NCI-H748 treated with DMSO at 0.1 percent for 48 hours (cell line): ENCODE measurements at places on chromosomes 13 and 19.

DNA sequence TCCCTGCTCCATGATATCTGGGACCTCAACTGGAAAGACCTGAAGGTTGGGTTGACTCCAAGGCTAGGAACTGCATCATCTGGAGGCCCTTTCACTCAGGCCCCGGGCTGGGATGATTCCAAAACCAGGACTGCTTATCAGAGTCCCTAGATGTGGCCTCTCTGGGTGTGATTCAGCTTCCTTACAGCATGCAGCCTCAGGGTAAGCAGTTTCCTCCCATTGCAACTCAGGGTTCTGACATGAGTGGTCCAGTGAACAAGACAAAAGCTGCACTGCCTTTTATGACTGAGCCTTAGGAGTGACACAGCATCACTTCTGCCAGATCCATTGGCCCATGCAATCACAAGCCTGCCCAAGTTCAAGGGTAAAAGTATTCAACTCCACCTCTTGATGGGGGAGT lies 502.8 kb downstream of the COG6 start:
- DNase-seq: no peak

- DNase-seq: no peak
Observed at GRCh38 chr13:46739447-46740098, 57.4 kb downstream of the ESD start.

DNA sequence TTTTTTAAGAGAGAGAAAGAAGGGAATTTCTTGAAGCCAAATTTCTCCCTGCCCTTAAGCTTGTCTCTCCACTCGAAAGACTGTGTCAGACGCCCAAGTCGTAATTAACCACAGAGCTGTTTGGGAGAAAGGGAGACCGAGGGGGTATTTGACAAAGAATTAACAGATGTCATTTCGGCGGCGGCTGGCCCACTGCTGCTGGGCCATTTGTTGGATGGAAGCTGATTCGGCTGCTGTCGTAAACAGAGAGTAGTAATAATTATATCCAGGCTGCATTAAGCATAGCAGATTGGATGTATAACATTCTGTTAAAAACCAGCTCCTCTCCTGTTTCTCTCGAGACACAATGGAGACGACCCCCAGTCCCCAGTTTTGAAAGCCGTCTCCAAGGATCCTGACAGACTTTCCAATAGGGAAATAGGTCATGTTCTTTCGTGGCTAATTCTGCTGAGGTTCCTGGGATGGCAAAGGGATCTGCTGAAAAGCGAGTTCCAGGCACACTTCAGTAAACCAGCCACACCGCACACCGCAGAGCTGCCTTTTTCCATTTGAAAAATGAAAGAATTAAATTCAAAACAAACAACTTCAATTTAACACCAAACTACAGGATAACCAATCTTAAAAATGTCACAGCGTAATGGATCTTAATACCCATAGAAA lies 71.5 kb downstream of the KCTD15 start:
- no peak for DNase-seq

GRCh38 chr19:1884719-1885334 lies 469 bp downstream of the ABHD17A start:
- DNase-seq: no peak

DNA sequence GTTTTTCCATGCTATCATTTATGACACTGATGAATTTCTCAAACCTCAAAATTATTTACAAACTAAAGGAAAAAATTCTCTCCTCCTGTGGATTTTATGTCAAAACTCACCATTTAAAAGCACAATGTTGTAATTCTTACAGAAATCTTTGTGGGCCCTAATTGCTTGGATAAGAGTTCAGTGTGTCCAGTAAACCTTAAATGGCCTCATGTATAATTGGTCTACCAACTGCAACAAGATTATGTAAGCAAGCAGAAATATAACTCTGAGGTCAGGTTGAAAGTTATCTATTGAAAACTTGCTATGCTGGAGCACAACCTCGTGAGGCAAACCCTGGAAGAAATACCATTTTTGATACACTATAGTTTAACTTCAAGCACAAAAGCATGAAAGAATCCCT lies 22.0 kb downstream of the VWA8 start:
- DNase-seq: no peak

- DNase-seq: no peak
Observed at GRCh38 chr19:28687296-28687695, 525.7 kb downstream of the UQCRFS1 start.

DNA sequence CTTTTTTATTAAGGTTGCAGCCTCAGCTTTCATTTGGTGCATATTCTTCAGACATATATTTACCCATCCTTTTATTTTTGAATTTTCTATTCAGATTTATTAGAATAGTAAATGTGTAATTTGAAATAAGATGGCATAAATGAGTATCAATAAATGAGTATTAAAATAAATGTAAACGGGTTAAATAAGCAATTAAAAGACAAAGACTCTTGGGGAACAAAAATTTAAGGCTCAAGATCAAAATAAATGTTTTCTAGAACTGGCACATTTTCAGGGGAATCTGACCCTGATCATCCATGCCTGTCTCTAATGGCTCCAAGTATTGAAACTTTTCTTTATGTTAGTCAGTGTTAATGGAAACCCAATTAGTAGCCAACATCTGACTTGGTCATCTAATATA lies 3.0 kb downstream of the OR10H3 start:
- no peak for DNase-seq

GRCh38 chr19:1063909-1064660 lies 2.9 kb upstream of the ARHGAP45 start:
- no peak for DNase-seq

- peak; percentile 31 for DNase-seq
Observed at GRCh38 chr19:6737873-6738786, 750 bp upstream of the GPR108 start.

- DNase-seq: no peak
Observed at GRCh38 chr13:60788156-60788829, 391.3 kb downstream of the TDRD3 start.

DNA sequence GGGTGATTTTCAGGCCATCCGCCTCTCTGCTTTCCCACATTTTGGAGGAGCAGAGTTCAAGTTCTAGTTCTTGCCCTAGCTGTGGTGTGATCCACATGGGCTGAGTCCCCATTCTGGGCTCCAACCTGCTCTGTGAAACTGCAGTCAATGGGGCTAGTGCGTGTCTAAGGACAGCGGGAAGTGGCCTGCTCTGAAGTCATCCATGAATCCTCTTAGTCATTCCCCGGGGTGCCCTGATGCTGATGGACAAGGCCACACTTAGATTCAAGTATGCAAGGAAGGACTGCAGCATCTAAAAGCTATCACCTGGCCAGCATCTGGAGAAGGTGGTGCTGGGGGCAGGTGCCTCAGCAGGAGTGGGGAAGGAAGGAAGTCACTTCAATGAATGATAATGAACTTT lies 94.6 kb downstream of the TSHZ3 start:
- DNase-seq: no peak

GRCh38 chr19:38033658-38034491 lies 126.9 kb downstream of the SIPA1L3 start:
- no peak for DNase-seq

- DNase-seq: no peak
Observed at GRCh38 chr19:18443831-18444230, 5.9 kb upstream of the ISYNA1 start.

GRCh38 chr13:66077132-66077689 lies 1152.9 kb downstream of the PCDH9 start:
- DNase-seq: no peak

GRCh38 chr13:104597546-104598180 lies 1531.4 kb upstream of the SLC10A2 start:
- DNase-seq: no peak

GRCh38 chr19:12754465-12755196 lies 3.0 kb downstream of the BEST2 start:
- DNase-seq: no peak

GRCh38 chr19:16000024-16000663 lies 51.3 kb downstream of the OR10H4 start:
- no peak for DNase-seq

GRCh38 chr19:11373166-11373884 lies 1.1 kb upstream of the SWSAP1 start:
- DNase-seq: peak; percentile 68

DNA sequence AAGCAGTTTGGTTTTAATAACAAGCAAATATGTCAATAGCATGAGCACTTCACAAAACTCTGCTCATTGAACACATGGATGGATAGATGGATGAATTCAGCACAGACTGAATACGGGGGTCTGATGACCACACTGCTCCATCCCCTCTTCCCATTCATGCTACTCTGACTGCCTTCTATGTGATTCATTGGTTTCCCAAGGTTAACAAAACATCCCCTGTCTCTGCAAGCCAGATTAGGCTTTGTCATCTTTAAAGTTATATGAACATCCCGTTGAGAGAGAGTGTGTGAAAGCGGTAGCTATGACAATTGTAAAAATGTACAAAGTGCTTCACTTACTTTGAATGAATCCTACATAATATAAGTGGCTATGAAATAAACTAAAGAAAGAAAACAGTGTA lies 252.5 kb downstream of the OXGR1 start:
- DNase-seq: no peak

- DNase-seq: no peak
Observed at GRCh38 chr13:37094840-37095239, 10.6 kb downstream of the CSNK1A1L start.

DNA sequence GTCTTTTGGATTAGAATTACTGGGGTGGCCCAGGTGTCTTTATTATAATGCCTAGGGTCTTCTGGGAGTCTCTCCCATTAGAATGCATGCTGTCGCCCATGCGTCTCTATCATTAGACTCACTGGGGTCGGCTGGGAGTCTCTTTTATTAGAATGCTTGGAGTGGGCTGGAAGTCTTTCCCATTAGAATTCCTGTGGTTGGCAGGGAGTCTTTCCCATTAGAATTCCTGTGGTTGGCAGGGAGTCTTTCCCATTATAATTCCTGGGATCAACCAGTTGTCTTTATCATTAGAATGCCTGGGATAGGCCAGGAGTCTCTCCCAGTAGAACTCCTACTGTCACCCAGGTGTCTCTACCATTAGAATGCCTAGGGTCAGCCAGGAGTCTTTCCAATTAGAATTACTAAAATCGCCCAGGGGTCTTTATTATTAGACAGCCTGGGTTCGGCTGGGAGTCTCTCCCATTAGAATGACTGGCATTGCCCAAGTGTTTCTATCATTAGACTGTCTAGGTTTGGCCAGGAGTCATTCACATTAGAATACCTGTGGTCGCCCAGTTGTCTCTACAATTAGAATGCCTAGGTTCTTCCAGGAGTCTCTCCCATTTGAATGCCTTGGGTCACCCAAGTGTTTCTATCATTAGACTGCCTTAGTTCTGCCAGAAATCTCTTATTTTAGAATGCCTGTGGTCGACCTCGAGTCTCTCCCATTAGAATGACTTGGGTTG lies 1558.5 kb downstream of the UQCRFS1 start:
- DNase-seq: no peak

DNA sequence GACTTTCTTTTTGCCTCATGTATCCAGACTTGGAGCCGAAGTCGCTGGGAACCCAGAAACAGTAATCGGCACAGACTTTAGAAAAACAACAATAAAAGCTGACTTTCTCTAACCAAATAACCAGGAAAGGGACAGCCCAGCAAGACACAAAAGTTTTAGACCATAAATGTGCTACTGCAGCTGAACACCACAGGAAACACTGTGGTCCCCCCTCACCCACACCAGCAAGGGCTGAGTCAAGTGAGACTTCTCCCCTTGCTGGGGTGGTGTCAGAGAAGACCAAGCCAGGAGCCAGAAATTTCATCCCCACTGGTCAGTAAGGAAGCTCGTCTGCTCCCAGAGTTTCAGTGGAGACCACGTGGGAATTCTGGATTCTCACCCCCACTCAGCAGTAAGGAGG lies 70.6 kb downstream of the ESD start:
- DNase-seq: no peak

GRCh38 chr13:70923863-70924752 lies 815.9 kb upstream of the KLHL1 start:
- DNase-seq: no peak

DNA sequence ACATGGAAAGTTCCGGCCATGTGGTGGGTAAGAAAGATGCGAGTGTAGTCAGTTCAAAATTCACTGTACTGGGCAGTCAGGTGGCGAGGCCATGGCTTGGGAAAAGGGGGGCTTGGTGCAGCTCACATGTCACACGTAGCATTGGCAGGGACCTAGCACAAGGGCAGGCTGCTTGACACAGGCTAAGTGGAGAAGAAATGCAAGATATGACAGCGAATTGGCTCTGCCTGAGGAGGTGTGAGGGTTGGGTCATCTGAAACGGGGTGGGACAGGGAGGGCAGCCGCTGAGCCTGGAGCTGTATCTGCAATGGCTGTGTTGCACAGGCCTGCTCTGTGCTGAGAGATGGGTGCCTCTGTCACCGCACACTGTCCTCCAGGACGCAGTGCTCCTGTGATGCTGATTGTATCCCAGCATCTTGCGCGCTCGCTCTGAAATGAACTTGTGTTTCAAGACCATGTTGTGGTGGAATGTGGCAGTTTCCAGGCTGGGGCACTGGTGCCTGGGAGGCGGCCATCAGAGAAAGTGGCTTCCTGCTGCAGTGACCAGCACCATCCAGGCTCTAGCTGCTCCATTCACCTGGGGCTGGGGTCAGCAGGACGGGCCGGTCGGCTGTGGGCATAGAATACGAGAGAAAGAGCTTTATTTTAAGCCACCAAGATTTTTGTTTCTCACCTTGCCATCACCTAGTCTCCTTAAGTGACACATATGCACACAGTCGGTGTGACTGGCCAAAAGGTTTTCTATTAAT lies 70.3 kb downstream of the TEX29 start:
- no peak for DNase-seq

- no peak for DNase-seq
Observed at GRCh38 chr19:13139633-13140311, 10.4 kb downstream of the STX10 start.

DNA sequence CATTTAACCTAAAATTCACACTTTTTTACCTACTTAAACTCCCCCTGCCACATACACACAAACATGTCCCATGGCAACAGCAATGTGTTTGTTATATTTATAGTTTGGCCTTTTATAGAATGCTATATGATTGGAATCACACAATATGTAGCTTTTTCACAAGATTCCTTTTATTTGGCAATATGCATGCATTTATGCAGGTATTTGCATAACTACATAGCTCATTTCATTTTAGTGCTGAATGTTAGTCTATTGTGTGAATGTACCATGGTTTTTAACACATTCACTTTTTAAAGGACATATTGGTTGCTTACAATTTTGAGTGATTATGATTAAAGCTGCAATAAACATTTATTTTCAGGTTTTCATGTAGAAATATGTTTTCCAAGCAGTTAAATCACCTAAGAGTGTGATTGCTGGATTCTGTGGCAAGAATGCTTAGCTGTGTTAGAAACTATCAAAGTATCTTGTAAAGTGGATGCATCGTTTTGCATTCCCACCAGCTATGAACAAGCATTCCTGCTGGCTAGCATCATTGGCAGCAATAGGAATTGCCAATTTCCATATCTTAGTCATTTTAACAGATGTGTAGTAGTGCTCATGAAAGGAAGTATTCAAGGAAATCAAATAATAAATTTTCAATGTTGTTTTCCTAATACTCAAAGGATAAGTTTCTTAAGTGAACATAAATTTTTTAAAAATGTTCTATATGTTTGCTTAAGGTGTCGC lies 557.0 kb downstream of the SLITRK1 start:
- no peak for DNase-seq
